ENCODE measurements at places on chromosomes 5 and 9. TPM values are rescaled to one million over a fixed set of nuclear protein-coding genes. Genes with fewer than 3 reads are reported as not detected.

The C9orf152 gene
- not detected for total RNA-seq

The C5orf63 gene
- total RNA-seq = 9.4 TPM

- DNase-seq = peak; percentile 36
- no peaks in the 10 kb centered on the region for H3K27me3 ChIP-seq
- peaks cover 15% of the 10 kb centered on the region for H3K36me3 ChIP-seq
- H3K27ac ChIP-seq = peak overlapping the region; percentile 93
- peaks cover 86% of the 10 kb centered on the region for H3K4me1 ChIP-seq
Observed at GRCh38 chr9:36142510-36143244, 6.1 kb downstream of the GLIPR2 start.

DNA sequence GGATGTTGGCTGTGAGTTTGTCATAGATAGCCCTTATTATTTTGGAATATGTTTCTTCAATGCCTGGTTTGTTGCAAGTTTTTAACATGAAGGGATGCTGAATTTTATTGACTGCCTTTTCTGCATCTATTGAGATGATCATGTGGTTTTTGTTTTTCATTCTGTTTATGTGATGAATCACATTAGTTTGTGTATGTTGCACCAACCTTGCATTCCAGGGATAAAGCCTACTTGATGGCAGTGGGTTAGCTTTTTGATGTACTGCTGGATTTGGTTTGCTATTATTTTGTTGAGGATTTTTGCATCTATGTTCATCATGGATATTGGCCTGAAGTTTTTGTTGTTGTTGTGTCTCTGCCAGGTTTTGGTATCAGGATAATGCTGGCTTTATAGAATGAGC lies 225.6 kb downstream of the PCSK1 start:
- no peak overlapping the region for H3K4me3 ChIP-seq
- H3K27ac ChIP-seq = no peak overlapping the region
- H3K36me3 ChIP-seq = peaks cover 1% of the 10 kb centered on the region
- peaks cover 14% of the 10 kb centered on the region for H3K27me3 ChIP-seq
- DNase-seq = no peak
- H3K4me1 ChIP-seq = no peaks in the 10 kb centered on the region

The PRXL2C gene
- 4.8 TPM for total RNA-seq

The TMOD1 gene
- total RNA-seq = 1.2 TPM
